Fibroblast of skin of abdomen (primary cell): ENCODE measurements at places on chromosomes 5 and 9.

DNA sequence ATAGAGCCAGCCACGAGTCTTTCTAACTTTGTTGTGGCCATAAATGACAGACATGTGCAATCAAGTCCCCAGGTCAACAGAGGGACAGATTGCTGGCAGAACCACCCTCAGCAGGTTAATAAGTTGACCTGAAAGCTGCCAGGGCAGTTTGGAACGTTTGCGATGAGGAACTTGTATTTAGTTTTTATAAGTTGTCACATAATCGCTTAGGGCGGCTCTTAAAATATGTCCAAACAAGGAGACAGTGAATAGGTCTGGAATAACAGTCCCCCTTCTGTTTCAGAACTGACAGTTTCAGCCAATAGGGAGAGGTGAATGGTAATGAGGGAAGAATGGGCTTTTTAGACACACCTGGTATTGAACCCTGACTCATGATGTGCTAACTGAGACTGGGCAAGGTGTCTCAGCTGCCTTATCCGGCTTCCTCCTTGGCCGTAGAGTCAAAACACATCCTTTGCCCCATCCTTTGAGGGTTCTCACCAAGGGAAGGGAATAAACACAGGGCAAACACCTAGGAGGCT lies 33.6 kb upstream of the GABRP start:
- no peak for DNase-seq

GRCh38 chr9:16593746-16594145 lies 276.7 kb downstream of the BNC2 start:
- no peak for DNase-seq

GRCh38 chr9:69314547-69314946 lies 10.5 kb upstream of the ENTREP1 start:
- DNase-seq: no peak

- peak; percentile 1 for DNase-seq
These were observed 1088.6 kb downstream of the MAT2B start for GRCh38 chr5:164593982-164594381.

- no peak for DNase-seq
These were observed 964 bp upstream of the COL5A1 start for GRCh38 chr9:134640506-134641172.

- DNase-seq: no peak
These were observed 150.6 kb upstream of the ANKRD55 start for GRCh38 chr5:56383761-56384160.

DNA sequence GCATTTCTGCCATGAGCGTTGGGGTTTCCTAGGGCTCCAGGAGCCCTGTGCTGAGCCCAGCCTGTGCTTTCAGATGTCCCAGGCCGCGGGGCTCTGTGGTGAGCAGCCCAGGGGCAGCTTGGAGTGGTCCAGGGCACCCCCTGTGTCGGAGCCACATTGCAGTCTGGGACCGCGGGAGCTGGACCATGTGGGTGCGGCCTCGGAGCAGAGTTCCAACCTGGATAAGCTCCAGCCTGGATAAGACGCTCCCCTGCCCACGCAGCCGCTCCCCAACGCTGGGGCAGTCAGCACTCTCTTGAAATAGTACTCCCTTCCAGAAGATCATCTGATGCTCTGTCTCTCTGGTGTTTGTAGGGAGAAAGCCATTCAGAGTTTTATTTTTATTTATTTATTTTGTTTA lies 111.1 kb downstream of the WNK2 start:
- DNase-seq: no peak

DNA sequence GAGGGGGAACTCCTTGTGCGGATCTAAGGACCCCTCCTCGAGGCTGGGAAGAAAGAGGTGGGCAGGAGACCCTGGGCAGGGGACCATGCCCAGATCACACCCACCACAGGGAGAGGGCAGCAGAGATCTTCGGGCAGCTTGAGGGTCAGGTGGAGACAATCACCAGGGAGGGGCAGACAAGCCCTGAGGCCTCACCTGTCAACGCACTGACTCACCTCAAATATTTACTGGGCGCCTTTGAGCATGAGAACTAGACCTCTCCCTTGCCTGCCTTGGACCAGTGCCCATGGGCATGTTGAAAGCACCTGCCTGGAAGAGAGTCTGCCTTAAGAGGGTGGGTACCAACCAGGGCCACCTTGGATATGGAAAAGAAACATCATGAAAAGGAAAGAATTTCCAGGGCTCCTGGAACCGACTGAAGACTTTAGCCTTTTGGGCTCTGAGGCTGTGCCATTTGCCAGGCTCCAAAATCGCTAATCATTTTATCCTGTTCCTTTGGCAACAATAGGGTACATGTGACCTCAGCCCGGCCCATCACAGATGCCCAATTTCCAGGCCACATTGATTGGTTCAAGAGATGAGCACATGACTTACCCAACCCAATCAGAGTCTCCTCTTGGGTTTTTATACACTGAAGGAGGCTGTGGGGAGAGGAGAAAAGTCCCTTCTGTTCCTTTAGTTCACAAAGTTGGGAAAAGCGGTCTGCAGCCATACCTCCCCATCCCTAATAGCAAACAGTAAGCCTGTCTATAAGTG lies 10.4 kb upstream of the SPINK4 start:
- DNase-seq: no peak

DNA sequence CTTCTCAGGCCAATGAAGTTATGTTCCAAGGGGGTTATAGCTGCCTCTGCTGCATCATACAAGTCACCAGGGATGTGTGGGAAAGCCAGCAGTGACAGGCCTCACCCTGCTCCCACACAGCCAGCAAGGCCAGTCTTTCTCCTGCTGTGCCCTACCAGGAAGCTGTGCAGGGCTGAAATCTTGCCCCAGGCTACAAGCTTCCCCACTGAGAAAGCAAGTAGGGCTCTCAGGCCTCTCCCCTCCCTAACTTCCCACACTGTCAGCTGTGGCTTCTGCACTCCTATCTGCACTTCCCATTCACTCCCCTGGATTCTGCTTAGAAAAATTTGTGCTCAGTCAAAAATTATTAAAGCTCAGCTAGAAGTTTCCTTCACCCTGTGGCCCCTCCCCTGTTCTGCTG lies 611.2 kb upstream of the ZNF608 start:
- no peak for DNase-seq

GRCh38 chr9:91191411-91192380 lies 170.0 kb downstream of the AUH start:
- no peak for DNase-seq

DNA sequence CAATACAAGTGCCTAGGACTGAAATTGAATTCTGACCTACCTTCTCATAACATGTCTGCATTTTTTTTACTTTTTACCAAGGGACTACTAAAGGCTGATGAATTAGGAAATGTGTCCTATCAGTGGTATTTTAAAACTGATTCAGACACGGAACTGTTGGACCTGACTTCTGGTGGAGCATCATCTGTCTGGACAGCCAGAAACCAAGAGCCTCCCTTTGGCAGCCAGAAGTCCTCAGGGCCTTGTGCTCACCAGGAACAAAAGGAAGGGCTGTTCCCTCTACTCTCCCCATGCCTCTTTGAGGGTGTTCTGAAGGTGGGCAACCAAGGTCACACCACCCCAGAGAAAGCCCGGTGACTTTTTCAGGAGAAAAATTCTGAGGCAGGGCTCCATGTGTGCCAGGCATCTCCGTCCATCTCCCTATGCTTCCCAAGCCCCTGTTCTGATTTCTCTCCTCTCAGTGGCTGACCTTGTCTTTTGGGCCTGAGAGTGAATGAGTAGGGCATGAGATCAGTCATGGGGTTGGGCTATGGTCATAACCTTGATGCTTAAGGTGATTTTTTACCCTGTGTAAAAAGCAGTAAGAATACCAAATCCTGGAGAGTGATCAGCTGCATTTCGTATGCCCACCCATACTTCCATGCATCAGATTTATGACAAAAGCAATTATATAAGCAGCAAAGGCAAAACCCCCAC lies 143.7 kb downstream of the SCAMP1 start:
- DNase-seq: no peak

DNA sequence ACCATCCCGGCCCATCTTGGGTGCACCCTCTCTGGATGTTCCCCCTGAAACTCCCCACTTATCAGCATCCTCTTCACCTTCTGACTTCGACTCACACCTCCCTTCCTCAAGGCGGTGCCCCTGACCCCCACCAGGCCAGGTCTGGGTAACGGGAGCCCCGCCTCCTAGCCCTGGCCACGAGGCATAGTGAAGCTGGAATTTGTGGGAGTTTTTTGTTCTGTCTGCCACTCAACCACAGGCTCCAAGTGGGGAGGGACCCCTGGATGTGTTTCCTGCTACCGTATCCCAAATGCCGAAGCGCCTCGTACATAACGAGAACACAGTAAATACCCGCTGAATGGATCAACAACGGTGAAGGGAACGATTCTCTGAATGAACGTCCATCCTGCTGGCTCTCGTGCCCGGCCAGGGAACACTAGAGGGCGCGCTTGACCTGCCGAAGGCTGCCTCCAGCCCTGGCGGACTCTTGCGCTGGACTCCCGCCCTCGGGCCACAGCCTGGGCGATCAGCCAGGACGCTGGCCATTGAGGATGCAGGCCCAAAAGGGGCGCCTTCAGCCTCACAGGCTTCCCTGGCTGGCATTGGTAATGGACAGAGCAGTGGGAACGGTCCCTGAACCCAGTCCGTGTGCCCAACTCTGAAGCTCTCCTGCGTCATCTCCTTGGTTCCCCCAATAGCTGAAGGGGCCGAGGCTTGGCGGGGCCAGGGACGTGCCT lies 47.3 kb upstream of the PHYKPL start:
- peak; percentile 59 for DNase-seq

GRCh38 chr5:167720676-167721260 lies 570.7 kb upstream of the WWC1 start:
- DNase-seq: peak; percentile 80

DNA sequence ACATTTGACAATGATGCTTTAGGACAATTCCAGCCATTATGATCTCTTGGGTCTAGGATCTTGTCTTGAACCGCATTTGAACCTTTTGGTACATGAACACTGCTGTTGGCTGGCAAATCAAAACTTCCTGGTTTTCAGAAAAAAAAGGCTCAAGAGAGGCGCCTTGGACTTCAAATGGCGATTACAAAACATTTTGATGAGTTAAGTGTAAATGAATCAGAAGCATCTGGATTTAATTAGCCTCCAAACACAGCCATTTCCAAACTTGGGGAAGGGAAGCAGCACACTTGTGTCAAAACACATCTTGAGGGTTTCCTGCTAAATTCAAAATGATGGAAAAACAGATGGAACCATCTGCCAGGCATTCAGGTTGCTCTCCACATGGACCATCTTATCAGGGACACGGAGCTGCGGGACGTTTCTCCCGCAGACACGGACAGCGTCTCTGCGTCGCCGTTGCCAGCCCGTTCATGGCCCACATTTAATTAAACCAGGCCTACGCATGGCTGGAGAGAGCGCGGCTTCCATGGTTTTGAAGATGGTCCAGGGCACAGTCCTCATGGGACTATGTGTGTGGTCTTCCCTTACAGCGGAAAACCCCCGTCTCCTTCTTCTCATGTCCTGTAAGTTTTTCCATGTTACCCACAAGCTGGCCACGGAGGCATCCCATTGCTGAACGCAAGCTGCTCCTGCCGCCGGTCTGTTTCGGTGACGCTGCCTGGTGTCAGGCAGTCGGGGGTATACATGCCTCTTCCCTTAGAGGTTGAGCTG lies 55.8 kb upstream of the PTCH1 start:
- peak; percentile 92 for DNase-seq

DNA sequence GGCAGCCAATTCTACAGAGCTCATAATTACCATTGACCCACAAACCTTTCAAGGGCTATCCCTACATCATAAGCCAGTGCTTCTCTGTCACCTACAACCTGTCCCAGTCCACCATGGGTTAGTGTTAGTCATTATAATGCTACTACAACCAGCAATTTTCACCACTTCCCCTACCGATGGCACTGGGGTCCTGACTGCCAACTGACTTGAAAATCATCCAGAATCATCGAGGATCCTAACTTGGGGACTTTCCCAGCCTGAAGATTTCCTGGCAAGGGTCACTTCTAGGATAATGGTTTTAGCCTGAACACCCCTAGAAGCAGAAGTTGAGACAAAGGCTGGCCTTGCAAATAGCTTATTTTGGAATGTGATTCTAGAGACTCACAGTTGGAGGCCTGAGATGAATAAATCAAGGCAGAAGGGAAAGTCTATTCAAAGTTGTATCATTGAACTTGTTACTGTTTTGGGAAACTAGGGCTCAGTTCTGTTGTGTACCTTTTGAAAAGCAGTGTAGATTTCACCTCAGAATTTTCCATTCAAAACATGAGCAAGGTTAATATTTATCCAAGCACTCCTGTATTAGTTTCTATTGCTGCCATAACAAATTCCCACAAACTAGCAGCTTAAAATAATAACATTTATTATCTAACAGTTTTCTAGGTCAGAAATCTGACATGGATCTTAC lies 633.0 kb downstream of the LRRC70 start:
- no peak for DNase-seq

DNA sequence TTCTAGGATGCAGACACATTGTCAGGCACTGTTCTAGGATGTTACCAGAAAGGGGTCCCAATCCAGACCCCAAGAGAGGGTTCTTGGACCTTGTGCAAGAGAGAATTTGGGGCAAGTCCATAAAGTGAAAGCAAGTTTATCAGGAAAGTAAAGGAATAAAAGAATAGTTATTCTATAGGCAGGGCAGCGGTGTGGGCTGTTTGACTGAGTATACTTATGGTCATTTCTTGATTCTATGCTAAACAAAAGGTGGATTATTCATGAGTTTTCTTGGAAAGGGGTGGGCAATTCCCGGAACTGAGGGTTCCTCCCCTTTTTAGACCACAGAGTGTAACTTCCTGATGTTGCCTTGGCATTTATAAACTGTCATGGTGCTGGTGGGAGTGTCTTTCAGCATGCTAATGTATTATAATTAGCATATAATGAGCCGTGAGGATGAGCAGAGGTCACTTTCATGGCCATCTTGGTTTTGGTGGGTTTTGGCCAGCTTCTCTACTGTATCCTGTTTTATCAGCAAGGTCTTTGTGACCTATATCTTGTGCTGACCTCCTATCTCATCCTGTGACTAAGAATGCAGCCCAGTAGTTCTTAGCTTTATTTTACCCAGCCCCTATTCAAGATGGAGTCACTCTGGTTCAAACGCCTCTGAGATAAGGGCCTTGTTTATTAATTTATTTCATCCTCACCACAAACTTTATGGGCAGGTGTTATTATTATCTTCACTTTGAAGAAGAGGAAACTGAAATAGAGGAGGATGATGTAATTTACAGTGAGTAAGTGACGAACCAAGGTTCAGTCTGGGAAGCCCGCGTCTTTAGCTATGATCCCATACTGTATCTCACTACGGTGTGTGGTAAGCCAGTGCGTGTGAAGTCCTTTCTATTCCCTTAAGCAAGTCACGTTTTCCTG lies 186.0 kb upstream of the KLF4 start:
- DNase-seq: no peak

- DNase-seq: no peak
These were observed 15.1 kb upstream of the CXCL14 start for GRCh38 chr5:135593886-135594285.
